ENCODE measurements at places on chromosomes 5 and 9. TPM values are rescaled to one million over a fixed set of nuclear protein-coding genes. Genes with fewer than 3 reads are reported as not detected.

DNA sequence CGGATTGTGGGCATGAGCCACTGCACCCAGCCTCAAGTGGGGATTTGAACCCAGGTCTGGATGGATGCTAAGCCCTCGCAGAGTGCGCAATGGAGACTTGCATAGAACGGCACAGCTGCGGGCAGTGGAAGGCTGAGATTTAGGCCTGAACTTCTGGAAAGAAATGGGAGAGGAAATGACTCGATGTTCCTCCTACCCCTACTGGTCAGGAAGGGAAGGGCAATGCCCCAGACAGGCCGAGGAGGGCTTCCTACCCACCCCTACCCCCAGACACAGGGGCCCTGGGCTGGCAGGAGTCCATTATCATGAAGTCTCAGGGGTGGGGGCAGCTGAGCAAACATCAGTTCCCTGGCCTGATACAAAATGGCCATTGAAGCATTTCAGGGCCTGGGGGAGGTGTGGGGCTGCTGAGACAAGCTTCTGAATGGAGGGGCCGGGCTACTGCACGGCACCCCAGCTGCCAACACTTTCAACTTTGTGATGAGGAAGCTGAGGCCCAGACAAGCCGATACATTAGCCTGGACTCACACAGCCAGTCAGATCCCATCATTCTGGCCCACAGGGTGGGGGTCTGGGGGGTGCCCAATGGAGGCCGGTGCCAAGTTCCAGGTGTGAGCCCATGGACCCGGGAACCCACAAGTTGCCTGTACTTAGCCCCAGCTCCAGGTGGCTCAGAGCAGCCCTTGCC, 13.5 kb upstream of the WDR38 start:
- DNase-seq: no peak

DNA sequence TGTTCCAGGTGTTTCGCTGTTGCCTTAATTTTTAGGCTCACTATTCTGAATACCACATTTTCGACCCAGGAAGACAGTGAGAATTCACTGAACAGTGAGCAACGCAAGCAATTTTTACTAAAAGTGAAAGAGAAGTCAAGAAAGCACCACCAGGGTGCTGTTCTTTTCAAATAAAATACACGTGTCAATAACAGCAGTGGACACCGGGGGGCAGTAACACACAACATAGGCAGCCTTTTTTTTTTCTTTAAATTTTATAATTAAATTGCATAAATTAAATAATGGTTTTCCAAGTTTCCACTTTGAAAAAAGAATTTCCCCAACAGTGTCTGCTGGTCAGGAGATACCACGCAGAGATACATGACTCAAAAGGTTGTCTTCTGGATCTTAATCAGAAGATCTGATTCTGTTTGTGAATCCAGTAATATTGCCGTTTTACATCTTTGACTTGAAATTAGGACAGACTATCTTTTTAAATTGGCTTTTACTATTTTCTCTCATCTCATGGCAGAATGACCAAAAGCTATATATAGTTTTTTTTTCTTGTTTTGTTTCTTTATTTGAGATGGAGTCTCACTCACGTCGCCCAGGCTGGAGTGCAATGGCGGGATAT, 47.1 kb upstream of the SH3GL2 start:
- DNase-seq: peak; percentile 8

DNA sequence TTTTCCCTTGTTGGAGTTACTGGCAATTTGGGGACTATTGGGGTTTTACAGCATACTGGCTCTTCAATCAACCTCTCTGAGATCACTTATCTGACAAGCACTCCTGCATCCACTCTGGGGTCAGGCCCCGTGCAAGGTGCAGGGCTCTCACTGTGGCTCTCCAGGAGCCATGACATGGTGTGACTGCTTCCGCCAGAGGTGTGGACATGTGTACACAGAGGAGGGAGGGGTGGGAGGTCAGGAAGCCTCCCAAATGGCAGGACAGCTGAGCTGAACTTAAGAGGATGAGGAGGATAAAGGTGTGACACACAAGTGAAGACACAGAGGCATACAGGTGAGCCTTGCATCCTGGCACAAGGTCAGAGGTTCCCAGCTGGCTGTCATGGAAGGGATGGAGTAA, 24.3 kb downstream of the SHB start:
- DNase-seq: no peak

The NR5A1 gene
- 0.40 TPM for total RNA-seq

The HOMER1 gene
- 18.6 TPM for total RNA-seq

Data from K562 (cell line).